ENCODE measurements at places on chromosomes 2 and 18. TPM values are rescaled to one million over a fixed set of nuclear protein-coding genes. Genes with fewer than 3 reads are reported as not detected.

Gene CFAP65
- not detected for total RNA-seq

DNA sequence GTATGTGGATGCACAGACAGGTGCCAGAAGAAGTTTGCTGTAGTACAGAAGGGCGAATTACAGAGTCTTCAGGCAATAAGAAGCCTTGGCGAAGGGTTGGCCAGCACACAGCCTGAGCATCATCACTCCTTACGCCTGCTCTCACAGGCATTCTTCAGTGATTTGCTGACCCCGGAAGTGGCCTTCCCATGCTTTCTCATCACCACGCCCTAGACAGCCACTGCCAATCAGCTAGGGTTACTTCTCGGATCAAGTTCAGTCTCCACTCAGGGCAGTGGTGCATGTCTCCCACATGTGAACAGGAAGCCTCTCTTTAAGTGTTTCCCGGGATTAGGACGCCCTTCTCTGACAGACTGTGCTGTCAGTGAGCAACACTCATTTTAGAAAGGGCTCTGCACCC, 81.8 kb downstream of the C1QL2 start:
- DNase-seq: no peak
- H3K4me3 ChIP-seq: no peak overlapping the region
- H3K27me3 ChIP-seq: no peaks in the 10 kb centered on the region
- no peaks in the 10 kb centered on the region for H3K36me3 ChIP-seq

DNA sequence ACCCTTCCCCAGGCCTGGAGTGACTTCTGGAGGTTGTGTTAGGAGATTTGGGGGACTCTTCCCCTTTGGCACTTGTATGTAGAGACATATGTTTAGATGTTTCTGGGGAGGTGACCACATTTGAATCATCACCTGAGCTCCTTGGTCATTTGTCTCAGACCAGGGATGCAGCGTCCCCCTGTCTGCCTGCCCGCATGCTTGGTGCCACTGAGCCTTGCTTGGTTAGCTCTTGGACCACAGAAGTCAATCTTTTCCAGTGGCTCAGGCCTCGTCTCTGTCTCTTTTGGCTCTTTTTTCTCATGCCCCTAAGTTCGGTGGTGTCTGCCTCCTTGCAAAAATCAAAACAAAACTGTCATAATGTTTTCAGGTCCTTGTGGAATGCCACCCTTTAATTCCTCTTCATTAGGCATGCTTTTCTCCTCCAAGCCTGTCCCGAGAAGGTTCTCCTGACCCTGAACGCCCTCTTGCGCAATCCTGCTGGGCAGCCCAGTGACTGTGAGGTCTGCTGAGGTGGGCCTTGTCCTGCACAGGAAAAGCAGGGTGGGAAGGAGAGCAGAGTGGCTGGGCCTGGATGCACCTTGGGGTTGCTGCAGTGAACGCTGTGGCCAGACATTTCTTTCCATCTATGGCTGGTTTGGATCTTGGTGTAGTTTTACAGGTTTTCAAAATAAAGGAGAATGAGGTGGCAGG, 24.9 kb downstream of the GLI2 start:
- DNase-seq: no peak
- H3K36me3 ChIP-seq: no peaks in the 10 kb centered on the region
- H3K4me3 ChIP-seq: no peak overlapping the region
- H3K27ac ChIP-seq: no peak overlapping the region
- H3K4me1 ChIP-seq: no peaks in the 10 kb centered on the region

DNA sequence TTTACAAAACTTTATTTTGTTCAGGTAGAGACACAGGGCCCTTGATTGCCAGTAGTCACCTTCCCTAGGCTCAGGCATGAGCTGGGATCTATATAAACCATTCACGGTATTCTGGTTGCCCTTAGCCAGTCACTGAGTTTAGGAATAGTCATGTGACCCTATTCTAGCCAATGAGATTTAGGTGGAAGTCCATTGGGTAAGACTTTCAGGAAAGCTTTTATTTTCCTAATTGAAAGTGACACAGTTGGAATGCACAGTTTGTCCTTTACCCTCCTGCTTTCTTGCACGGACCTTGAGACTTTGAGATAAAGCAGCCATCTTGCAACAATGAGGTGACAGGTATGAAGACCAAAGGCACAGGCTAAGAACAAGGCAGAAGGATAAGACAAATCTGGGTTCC, 21.5 kb downstream of the SLC4A5 start:
- H3K36me3 ChIP-seq: no peaks in the 10 kb centered on the region
- no peak for DNase-seq
- no peak overlapping the region for H3K4me3 ChIP-seq
- H3K27ac ChIP-seq: no peak overlapping the region
- H3K27me3 ChIP-seq: no peaks in the 10 kb centered on the region
- no peaks in the 10 kb centered on the region for H3K4me1 ChIP-seq

GRCh38 chr2:69745035-69745434, 3.1 kb downstream of the ANXA4 start:
- no peaks in the 10 kb centered on the region for H3K27me3 ChIP-seq
- DNase-seq: no peak
- H3K4me1 ChIP-seq: peaks cover 22% of the 10 kb centered on the region
- H3K4me3 ChIP-seq: no peak overlapping the region
- H3K36me3 ChIP-seq: no peaks in the 10 kb centered on the region
- no peak overlapping the region for H3K27ac ChIP-seq

Gene FOXI3
- total RNA-seq: not detected

DNA sequence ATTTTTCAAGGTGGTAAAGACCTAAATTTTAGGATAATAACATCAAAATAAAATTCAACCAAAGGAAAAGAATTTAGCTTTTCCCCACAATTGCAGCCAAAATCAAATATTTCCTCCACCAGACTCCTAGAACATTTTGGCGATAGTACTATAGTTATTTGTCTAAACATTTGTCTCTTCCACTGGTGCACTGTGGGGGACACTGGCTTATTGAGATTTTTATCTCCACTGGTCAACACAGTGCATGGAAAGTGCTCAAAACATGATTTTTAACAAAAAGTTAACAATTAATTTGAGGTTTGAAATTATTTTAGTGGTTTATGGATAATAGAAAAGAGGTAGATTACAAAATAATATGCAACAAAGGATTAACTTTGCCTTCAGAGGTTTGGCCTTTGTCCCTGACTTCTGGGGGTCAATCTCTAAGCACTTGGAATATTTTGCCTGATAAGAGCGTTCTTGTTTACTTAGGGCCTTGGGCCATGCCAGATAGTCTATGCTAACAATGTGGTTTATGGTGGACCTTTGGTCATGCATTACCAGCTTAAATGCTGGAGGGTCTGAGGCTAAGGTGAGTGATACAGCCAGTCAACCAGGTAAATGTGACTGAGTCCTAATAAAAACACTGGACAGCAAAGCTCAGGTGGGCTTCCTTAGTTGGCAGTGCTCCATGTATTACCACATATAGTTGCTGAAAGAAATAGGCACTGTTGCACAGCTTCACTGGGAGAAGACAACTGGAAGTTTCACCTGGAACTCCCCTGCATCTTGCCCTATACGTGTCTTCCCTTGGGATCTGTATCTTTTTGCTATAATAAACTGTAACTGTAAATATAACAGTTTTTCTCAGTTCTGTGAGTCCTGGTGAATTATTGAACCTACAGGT, 67.2 kb upstream of the SATB2 start:
- H3K4me1 ChIP-seq: no peaks in the 10 kb centered on the region
- no peak overlapping the region for H3K4me3 ChIP-seq
- no peak overlapping the region for H3K27ac ChIP-seq
- peaks cover 3% of the 10 kb centered on the region for H3K27me3 ChIP-seq
- DNase-seq: no peak

DNA sequence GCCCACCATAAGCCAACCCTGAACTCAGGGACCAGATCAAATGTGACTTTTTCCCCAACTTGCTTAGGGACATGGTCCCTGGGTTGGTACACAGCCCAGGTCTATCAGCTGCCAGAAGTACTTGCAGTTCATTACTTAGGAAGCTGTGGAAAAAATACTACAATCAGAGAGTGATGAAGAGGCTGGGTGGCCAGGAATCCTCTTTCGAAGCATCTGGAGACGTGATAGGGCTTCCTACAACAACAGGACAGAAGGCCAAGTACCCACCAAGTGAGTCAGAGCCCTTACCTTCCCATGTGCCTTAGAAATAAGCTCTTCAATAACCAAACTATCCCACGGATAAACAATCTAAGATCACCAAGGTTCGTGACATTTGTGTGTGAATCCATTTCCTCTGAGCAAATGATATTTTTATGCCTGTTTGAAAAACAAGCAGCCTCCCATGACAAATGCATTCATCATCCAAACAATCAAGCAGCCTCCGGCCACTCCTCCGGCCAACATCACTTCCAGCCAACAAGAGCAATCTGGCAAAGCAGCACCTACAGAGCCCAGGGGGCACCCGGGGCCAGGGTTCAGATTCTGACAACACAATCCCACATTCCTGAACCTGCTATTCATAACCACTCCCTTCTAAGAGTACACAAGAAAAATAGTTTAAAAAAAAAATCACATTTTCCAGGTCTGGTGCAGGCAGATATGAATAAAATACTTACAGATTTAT, 26.4 kb downstream of the TBC1D8 start:
- H3K4me3 ChIP-seq: no peak overlapping the region
- no peaks in the 10 kb centered on the region for H3K27me3 ChIP-seq
- DNase-seq: no peak
- no peak overlapping the region for H3K27ac ChIP-seq

Gene LINC00305
- not detected for total RNA-seq

Gene PMAIP1
- 101 TPM for total RNA-seq

Gene L3MBTL4
- total RNA-seq: 0.47 TPM

- no peaks in the 10 kb centered on the region for H3K4me1 ChIP-seq
- no peak within 1 kb of the TSS for H3K4me3 ChIP-seq
- no peaks in the 10 kb centered on the region for H3K36me3 ChIP-seq
- H3K27me3 ChIP-seq: peaks cover 21% of the 10 kb centered on the region
These were observed at the start of gene GALNT13 for GRCh38 chr2:153871231-153872221. GALNT13 (plus strand) TSS chr2:153871922.

All from CD4-positive, alpha-beta T cell (primary cell).